ENCODE measurements at places on chromosomes 11 and 22.

- no peak for DNase-seq
Observed at GRCh38 chr22:25402501-25403283, 161.8 kb upstream of the GRK3 start.

GRCh38 chr11:74696500-74696899 is 34.7 kb downstream of the CHRDL2 start:
- no peak for DNase-seq

- no peak for DNase-seq
Observed at GRCh38 chr11:116309446-116309845, 463.3 kb downstream of the BUD13 start.

- DNase-seq, result no peak
Observed at GRCh38 chr22:35727436-35727835, 9.8 kb downstream of the APOL5 start.

- no peak for DNase-seq
Observed at GRCh38 chr11:12019337-12019736, 10.9 kb upstream of the DKK3 start.

- DNase-seq, result no peak
Observed at GRCh38 chr11:64060263-64060860, 24.6 kb downstream of the FLRT1 start.

DNA sequence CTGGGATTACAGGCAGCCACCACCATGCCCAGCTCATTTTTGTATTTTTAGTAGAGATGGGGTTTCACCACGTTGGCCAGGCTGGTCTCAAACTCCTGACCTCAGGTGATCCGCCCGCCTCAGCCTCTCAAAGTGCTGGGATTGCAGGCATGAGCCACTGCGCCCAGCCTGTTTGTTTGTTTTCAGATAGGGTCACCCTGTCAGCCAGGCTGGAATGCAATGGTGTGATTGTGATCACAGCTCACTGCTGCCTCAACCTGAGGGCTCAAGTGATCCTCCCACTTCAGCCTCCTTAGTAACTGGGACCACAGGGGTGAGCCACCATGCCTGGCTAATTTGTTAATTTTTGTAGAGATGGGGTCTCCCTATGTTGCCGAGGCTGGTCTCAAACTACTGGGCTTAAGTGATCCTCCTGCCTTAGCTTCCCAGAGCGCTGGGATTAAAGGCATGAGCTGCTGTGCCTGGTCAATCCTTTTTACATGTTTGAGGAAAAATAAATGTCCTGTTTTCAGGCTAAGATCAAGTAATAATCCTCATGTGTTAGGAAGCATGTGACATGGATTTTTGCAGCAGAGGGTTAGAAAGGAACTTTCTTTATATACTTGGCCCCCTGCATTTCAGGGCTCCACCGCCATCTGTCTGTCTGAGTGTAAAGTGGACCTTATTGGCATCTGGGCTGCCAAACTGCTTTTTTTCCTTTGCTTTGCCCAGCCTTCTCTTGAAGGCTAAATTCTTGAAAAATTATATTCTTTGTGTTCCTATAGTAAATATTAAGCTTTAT is 4.8 kb upstream of the SLC3A2 start:
- DNase-seq, result no peak

- DNase-seq, result no peak
Observed at GRCh38 chr11:19493446-19494213, 219.0 kb upstream of the NAV2 start.

DNA sequence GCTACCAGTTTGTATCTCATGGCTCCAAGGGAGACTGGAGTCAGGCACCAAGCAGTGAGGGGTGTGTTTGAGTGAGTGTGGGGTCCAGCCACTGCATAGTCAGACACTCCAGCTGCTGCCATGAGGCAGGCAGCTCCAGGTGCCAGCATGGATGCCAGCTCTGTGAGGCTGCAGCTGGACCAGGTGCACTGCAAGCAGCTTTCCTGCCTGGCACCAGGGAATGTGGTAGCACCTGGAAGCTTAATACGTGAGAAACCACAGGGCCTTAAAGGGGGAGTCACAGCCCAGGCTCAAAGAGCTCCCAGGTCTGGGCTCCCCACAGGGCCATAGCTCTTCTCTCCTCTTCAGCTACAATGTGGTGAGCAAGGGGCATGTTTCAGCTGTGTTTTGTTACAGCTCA is 817.8 kb upstream of the LUZP2 start:
- no peak for DNase-seq

GRCh38 chr22:36986242-36986821 is 32.9 kb downstream of the TST start:
- DNase-seq, result no peak

GRCh38 chr11:112467721-112468120 is 207.1 kb upstream of the PLET1 start:
- DNase-seq, result no peak

DNA sequence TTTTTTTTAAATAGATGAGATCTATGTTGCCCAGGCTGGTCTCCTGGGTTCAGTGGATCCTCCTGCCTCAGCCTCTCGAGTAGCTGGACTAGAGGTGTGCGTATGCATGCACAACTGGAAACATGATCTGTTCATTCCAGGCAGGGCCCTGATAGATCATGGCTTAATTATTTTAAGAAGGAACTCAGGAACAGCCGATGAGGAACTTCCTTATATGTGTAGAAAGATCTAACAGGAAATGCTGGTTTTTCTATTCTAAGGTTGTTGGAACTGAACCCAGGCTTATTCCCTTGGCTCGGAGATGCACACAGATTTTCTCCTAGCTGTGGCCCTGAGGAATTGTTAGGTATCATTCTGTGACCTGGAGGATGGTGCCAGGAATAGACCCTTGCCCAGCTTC is 32.4 kb downstream of the SPECC1L start:
- DNase-seq, result no peak

DNA sequence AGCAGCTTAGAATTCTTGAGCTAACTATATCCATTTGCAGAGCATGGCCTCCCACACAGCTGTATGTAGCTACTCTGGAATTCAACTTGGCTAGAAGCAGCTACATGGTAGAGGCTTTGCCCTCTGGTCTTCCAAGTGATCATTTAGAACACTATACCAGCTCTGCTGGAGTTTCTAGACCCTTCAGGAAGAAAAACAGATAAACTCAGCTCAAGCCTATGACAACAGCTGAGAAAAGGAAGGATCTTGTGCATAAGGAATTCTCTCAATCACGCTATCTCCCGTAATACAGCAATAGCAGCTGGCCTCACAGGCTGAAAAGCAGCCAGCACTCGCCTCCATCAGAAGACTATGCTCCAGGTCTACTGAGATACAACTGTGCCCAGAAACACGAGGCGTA is 50.6 kb upstream of the APOA1 start:
- no peak for DNase-seq

GRCh38 chr11:20388096-20389055 is 860 bp downstream of the PRMT3 start:
- DNase-seq, result no peak

DNA sequence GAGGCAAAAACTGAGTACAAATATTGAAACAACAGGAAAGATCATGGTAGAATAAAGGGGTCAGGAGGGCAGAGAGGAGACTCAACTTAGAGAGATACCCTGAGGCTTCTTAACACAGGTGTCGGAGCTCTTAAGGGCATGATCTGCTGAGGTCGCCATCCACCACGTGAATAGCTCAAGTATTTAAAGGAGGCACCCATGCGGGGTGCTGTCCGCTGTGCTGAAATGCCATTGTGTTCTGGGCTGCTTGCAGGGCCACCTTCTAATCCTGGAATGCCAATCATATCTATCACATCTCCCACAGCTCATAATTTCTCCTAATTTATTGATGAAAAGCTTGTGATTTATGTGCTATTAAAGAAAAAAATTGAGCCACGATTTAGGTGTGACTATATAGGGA is 90.2 kb downstream of the SEZ6L start:
- DNase-seq, result no peak

- no peak for DNase-seq
Observed at GRCh38 chr11:116515664-116516184, 257.1 kb downstream of the BUD13 start.

DNA sequence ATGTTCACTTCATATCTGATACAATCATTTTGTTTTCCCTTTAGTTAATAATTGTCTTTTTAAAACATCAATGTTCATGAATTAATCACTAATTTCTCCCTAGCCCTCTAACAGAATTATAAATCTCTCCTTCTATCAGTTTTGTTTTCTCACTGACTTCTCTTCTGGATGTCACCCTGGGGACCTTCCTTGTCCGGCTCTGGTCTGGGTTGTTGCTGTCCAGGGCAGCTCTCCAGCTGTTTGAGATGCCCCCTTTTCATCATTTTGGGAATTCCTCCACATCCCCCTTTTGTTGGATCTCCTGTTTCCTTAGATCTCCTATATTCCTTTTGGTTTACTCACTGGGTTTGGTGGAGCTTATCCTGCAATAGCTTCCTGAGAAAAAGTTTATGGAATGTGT is 35.6 kb upstream of the PSMA1 start:
- DNase-seq, result no peak

- DNase-seq, result peak; percentile 61
Observed at GRCh38 chr11:62324731-62325556, 12.3 kb upstream of the ASRGL1 start.

GRCh38 chr11:66015454-66015881 is 3.7 kb downstream of the CST6 start:
- DNase-seq, result no peak

GRCh38 chr11:76219243-76219642 is 12.9 kb upstream of the WNT11 start:
- DNase-seq, result no peak

DNA sequence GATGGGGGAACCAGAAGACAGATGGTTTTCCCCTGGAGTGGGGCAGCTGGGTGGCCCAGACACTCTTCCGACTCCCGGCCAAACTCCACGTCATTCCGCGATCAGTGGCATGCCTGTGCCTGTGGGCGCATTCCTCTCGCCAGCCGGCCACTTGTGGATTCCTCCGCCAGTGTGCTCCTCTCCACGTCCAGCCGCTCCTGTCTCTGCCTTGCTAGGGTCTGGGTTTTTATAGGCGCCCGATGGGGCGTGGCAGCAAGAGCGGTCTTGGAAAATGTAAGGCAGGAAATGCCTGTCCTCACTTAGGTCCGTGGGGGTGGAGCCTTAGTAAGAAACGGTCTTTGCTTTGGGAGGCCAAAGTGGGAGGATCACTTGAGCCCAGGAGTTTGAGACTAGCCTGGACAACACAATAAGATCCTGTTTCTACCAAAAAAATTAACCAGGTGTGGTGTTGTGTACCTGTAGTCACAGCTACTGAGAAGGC is 81.6 kb upstream of the SEPTIN5 start:
- no peak for DNase-seq

- no peak for DNase-seq
Observed at GRCh38 chr11:102620179-102620578, 5.0 kb downstream of the MMP20 start.
